ENCODE measurements at places on chromosomes 1 and 21.

- DNase-seq = no peak
Measured at GRCh38 chr1:220550811-220551399, 23.0 kb downstream of the MARK1 start.

GRCh38 chr1:61320575-61320974, 238.2 kb downstream of the NFIA start:
- DNase-seq = no peak

- DNase-seq = no peak
Measured at GRCh38 chr1:238912148-238912547, 474.2 kb upstream of the CHRM3 start.

- no peak for DNase-seq
Measured at GRCh38 chr1:111961016-111961415, 28.5 kb downstream of the KCND3 start.

DNA sequence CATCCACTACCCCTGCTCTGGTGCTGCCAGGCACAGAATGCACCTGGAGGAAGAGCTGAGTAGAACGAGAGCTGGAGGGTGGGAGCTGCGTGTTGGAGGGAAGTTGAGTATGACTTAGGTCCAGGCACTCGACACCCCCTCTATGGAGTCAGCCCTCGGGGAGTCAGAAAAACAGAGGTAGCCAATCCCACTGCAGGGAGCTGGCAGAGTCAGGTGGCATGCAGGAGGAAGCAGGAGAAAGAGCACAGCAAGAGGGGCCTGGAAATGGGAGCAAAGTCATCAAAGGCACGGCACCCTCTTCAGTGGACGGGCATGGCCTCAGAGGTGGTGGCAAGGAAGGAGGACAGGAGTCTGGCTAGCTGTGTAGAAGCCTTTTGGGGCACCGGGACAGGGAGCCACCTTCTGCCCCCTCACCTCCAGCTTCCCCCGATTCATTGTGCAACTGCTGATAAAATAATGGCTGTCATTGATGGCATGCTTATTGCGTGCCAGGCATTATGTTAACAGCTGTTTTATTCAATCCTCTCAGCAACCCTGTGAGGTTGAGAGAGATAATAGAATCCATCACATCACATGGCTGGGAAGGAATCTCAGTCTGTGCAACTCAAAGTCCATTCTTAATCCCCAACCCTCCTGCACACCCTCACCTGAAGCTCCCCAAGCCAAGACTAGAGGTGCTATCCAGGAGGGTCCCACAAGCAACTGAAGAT, 42.0 kb downstream of the C1orf198 start:
- DNase-seq = no peak

DNA sequence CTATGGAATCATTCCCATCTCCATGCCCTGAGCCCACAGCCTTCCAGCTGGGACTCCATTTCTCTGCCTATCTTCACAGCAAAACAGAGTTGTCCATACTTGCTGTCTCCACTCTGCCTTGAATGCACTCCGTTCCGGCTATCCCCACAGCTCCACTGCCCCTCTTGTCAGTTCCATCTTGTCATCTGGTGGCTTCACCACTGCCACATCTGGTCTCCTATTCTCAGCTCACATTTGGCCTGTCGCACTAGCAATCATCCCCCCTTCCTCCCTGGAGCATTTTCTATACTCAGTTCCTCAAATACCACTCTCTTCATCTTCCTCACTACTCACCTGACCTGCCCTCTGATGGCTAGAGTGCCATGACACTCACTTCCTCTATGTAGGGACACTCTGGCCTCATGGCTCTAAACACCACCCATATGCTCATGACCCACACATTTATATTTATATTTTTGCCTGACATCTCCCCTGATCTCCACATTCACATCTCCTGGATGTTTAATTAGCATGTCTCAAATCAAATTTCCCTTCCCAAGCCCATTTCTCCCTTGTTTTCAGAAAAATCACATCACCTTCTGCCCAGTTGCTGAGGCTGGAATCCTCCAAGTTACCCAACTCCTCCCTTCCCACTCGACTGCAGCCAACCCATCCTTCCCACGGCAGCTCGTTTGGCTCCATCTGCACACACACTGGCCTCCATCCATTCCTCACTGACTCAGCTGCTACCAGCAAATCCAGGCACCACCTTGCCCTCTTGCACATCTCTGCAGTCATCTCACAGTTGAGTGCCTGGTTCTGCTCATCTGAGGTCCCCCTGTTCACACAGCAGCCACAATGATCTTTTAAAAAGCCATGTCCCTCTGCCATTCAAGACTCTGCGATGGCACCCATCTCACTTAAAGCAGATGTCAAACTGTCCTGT, 6.1 kb downstream of the ZNF692 start:
- DNase-seq = no peak

DNA sequence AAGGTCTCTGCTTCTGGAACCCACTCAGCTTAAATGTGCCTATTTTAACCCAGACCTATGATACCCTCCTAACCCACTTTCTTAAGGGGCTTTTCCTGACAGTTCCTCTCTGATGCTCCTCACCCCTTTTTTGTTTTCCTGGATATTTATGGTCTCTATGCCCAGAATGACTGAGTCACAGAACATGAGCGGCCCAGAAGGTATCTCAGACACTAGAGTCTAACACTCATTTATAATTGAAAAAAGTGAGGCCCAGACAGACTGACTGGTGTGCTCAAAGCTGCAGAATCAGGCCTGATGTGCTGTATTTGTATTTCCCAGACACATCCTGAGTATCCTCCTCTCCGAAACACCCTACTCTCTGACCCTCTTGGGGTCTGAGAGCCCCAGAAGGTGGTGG, 44.0 kb downstream of the LRRC71 start:
- DNase-seq = no peak
